ENCODE measurements at places on chromosomes 1 and 21.

- DNase-seq = no peak
Observed at GRCh38 chr1:199959033-199959774, 68.3 kb upstream of the NR5A2 start.

DNA sequence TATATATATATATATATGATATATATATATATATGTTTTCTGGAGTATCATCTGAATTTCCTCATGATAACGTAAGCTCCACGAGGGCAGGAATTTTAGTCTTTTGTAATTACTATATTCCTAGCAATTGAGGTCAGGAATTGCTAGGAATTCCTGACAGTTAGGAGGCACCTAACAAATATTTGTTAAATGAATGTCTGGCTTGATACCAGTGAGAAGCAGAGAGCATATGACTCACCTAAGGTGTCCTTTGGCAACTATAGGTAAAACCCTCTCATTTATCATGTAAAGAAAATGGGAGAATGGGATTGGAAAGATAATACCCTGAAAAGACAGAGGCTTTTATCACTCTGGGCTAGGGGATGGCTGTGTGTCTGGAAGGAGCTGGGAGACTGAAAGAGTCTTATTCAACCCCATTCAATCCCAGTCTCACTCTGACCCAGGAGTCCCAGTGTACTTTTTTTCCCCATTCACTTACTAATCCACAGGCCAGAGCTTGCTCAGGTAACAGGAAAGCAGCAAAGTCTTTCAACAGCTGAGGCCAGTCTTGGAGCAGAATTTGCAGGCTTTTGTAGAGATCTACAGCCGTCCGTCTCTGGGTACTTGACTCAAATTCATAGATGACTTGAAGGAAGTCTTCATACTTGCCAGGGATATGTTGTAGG, 71.2 kb downstream of the DAP3 start:
- DNase-seq = no peak

DNA sequence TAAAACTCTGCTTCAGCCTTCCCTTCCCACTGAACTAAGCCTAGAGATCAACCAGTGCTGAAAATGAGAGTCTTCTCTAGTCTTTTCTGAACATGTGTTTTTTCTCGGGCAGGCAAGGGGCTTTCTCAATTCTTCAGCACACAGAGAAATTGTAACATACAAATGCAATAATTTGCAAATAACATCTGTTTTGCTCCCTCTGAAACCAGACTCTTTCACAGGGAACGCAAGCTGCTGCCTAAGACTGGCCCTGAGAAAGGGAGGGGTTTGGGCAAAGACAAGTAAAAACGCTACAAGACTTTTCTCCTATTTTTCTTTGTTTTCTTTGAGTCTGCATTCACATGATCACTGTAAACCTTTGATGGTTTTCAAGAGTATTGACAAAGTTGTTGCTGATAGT, 39.6 kb upstream of the VN1R5 start:
- DNase-seq = no peak

- DNase-seq = no peak
Observed at GRCh38 chr1:59641836-59642235, 172.9 kb upstream of the HOOK1 start.

- DNase-seq = no peak
Observed at GRCh38 chr1:89706700-89707012, 73.7 kb downstream of the LRRC8C start.

- DNase-seq = no peak
Observed at GRCh38 chr1:230140221-230141020, 73.4 kb downstream of the GALNT2 start.

- DNase-seq = no peak
Observed at GRCh38 chr1:61274939-61275338, 192.6 kb downstream of the NFIA start.

- peak; percentile 4 for DNase-seq
Observed at GRCh38 chr1:20100632-20101355, 18.5 kb downstream of the PLA2G2D start.

- no peak for DNase-seq
Observed at GRCh38 chr1:17950728-17951127, 156.9 kb upstream of the IGSF21 start.

- no peak for DNase-seq
Observed at GRCh38 chr1:242128951-242129502, 130.1 kb upstream of the MAP1LC3C start.

DNA sequence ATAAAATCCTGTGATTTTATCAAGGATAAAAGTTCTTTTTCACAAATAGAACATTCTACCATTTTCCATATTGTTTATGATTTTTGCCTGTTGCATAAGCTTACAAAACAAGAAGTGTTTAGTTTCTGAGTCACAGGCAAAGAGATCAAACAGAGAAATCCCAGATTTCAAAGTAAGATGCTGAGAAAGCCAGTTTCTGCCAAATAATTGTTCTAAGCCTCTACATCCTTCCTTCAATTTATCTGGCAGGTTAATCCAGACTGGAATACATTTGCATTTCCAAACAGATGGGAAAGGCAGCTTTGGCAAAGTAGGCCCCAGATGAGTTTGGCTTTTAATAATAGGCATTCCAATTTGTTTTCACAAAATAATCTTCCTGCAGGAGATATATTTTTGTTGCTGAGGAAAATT, 2.5 kb downstream of the SLC1A7 start:
- DNase-seq = no peak

- no peak for DNase-seq
Observed at GRCh38 chr1:84876353-84876752, 16.7 kb downstream of the LPAR3 start.

- no peak for DNase-seq
Observed at GRCh38 chr1:164515231-164515630, 43.8 kb upstream of the PBX1 start.

DNA sequence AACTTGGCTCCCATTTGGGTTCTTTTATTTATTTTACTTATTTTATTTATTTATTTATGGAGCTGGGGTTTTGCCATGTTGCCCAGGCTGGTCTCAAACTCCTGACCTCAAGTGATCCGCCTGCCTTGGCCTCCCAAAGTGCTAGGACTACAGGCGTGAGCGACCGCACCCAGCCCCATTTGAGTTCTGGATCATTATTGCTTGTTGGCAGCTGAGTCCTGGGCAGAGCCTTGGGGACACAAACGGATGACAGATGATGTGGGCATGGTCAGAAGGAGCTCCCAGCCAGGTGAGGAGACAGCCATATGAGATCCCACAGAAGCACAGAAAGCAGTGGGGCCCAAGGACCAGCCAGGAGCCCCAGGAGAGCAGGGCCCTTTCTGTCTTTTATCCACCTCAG, 254.0 kb downstream of the MATN1 start:
- DNase-seq = no peak

DNA sequence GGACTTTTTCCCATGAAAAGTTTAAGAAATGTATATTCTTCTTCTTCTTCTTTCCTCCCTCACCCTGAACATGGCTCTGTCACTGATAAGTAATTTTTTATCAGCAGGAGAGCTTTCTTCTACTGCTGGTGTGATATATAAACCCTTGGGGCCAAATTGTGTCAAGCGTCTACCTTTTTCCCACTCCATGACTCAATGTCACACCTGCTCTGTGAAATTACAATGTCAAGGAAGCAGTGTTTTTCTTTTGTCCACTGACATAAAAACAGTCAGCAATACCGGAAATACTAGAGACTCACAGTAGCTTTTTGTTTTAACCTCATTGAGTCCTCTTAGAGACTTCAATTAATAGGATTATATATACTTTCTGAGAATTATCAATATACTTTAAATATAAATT, 416.2 kb upstream of the ADGRL4 start:
- no peak for DNase-seq

- DNase-seq = peak; percentile 49
Observed at GRCh38 chr1:41381692-41382479, 20.7 kb downstream of the FOXO6 start.

GRCh38 chr1:208387908-208388811, 144.0 kb upstream of the PLXNA2 start:
- DNase-seq = no peak

- no peak for DNase-seq
Observed at GRCh38 chr21:20944139-20944538, 54.1 kb upstream of the NCAM2 start.

GRCh38 chr1:185759061-185759460, 24.9 kb downstream of the HMCN1 start:
- DNase-seq = no peak

- no peak for DNase-seq
Observed at GRCh38 chr21:28540514-28540913, 452.2 kb downstream of the LTN1 start.

DNA sequence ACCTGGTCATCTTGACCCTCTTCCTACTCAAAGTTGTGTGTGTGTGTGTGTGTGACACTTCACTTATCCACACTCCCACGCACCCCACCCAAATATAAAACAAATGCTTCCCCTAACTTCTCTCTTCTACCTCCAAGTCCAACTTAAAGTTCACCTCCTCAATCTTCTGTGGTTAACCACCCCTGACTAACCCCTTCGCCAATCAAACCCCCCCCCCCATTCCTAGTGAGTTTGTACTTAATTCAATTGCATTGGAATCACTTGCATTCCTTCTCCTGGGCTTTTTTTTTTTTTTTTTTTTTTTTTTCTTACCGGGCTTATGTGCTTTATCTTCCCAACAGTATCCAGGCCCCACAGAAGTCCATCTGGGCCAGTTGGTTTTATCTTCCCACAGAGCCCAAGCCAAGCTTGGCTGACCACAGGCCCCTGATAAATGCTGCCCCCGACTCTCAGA, 78.4 kb downstream of the CD58 start:
- no peak for DNase-seq

DNA sequence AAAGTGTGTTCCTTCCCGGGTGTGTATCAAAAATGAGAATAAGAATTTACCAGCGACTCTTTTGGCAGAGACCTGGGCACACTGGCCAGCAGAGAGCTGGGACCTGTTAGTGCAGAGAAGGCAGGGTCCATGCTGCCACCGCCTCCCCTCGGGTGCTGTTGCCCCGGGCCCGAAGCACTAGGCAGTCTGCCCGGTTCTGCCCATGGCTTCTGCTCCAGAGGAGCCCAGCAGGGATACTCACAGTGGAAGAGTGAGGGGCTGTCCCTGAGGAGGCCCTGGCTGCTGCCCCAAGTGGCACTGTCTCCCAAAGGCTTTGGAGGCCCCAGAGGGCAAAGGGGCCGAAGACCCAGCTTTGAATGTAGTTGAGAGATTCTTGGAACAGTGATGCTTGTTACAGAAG, 80.5 kb downstream of the MIS18A start:
- no peak for DNase-seq

- DNase-seq = no peak
Observed at GRCh38 chr1:203117611-203118575, 9.6 kb upstream of the ADORA1 start.

DNA sequence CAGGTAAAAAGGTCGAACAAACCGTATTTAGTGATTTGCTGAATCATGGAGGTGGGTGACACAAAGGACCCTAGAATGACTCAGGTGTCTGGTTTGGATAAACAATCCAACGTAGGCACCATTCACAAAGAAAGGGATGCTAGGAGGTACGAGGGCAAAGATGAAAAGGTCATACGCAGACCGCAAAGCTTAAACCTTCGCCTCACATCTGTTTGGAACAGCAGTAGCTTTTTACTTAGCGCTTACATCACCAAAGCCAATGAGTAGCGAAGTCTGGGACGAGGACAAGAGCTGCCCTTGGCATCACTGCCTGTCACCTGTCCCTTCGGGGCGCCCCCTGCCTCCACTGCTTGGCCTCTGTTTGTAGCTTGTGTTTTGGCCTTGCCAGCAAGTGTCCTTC, 350.2 kb downstream of the SMYD3 start:
- no peak for DNase-seq

DNA sequence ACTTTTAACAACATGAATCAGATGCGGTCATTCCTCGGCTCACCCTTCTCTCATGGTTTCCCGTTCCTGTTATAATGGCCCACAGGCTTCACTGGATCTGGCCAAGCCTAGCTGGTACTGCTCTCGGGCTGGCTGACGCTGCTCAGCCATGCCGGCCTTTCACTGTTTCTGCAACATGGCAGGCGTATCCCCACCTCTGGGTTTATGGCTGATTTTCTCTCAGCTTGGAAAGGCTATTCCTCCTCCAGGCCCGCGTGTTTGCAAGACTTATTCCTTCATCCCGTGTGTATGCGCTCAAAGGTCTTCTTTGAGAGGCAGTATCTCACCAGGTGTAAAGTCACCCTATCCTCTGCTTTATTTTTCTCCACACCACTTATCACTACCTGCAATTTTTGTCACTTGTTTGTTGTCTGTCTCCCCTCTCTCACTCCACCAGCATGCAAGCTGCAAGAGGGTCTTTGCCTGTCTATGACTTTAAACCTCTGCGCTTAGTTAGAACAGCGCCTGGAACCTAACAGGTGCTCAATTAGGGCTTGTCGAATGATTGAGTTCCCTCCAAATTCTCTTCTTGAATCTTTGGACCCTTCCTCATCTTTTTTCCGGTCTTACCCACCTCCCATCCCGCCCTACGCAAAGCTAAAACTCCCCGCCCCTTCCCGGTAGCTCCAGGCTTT, 491 bp upstream of the RAP1A start:
- no peak for DNase-seq

DNA sequence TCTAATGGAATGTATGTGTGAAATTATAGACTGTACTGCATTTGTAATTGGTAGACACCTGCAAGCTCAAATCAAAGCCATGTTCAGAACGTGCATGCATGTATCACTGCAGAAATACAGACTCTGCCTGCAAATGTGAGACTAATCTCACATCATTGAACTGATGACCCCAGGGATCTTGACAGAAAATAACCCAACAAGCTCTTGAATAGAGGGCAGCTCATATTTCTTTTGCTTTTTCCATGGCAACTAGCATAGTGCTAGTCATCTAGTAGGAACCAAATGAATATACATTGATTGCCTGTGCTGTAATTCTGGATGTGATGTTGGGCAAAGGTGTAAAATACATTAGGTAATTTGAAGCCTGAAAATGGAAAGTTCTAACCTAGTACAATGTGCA, 62.4 kb downstream of the PTPRC start:
- DNase-seq = no peak

- DNase-seq = no peak
Observed at GRCh38 chr1:33242652-33243051, 13.6 kb upstream of the ZNF362 start.

GRCh38 chr1:111232134-111232533, 4.6 kb downstream of the CHI3L2 start:
- DNase-seq = no peak

DNA sequence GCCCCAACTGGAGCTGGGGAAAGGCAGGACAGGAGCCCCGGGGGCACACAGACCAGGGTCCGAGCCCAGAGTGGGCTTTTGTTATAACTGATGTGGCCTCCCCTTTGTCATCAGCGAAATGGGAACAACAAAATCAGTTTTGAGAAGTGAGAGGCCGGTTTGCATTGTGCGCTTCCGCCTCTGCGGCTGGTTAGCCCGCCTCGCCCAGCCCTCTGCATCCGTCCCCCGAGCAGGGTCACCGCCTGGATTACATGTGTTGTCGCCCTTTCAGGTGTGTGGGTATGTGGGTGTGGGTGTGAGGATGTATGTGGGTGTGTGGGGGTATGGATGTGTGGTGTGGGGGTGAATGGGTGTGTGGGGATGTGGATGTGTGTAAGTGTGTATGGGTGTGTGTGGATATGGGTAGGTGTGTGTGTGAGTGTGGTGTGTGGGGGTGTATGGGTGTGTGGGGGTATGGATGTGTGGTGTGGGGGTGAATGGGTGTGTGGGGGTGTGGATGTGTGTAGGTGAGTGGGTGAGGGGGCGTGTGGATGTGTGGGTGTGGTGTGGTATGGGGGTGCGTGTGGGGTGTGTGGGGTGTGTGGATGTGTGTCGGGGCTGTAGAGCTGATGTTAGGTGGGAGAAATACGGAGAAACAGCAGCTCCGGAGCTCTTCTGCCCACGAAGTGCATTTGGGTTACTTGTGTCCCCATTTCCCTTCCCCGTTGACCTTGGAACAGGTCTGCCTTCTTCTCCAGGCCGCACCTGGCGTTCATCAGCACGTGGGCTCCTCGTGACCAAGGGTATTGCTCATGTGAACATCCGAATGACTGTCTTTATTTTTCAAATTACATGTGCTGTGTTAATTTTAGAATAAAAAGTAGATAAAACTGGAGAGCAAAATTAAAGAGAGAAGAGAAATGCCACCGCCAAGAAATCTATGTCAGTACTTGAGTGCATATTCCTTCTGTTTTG, 67.6 kb downstream of the FHAD1 start:
- DNase-seq = no peak
